ENCODE measurements at places on chromosomes 1 and 21. TPM values are rescaled to one million over a fixed set of nuclear protein-coding genes. Genes with fewer than 3 reads are reported as not detected.

ESRRG gene
- total RNA-seq, result not detected

CIART gene
- 0.81 TPM for total RNA-seq

DNA sequence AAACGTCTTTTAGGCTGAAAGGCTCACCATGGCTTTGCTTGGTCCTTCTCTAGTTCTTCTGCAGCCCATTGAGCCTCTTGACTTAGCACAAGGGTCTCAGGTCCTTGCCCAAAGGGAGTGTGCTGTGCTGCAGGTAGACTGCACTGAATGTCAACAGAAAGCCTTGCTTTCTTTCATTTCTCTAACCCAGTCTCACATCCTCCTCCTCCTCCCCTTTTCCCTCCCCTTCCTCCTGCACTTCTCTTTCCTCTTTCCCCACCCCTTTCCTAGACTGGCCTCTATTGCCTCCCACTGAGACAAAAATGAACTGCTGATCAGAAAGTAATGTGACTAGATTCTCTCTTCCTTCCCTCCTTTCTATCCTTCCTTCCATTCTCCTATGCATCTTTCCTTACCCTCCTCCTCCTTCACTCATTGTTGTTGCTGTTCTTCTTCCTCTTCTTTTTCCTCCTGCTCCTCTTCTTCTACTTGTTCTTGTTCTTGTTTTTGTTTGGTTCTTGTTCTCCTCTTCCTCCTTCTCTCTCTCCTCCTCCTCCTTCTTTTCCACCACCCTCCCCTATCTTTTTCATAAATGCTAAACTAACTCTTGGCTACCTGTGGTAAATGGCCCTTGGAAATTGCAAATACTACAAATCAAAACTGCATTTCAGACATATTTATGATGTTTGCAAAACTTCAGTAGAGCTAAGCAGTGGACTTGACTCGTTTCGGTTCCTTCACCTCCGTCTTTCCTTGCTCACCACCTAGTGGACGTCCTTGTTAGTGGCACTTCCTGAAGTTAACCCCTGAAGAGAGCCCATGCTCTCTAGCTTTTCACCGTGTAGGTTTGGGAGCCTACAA is at the start of gene SELL:
TSS of gene SELL (minus strand) at position 152 of the 840 bp plus-strand sequence. CDS start at position 30, 122 bp downstream.
- peak; percentile 69 for DNase-seq

- DNase-seq, result no peak
These were observed 925 bp downstream of the PDE9A start for GRCh38 chr21:42654179-42654912.

- DNase-seq, result no peak
These were observed 29.2 kb upstream of the SLC44A5 start for GRCh38 chr1:75640137-75640536.

APOBEC4 gene
- total RNA-seq, result not detected

DNA sequence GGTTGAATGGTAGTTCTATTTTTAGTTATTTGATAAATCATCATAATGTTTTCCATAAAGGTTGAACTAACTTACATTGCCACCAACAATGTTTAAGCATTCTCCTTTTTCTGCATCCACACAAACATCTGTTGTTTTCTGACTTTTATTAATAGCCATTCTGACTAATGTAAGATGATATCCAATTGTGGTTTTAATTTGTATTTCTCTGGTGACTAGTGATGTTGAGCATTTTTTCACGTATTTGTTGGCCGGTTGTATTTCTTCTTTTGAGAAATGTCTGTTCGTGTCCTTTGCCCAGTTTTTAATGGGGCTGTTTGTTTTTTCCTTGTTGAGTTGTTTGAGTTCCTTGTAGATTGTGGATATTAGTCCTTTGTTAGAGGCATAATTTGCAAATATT is 24.6 kb upstream of the SLC35F3 start:
- DNase-seq, result no peak

PTPRF gene
- 0.47 TPM for total RNA-seq

DNA sequence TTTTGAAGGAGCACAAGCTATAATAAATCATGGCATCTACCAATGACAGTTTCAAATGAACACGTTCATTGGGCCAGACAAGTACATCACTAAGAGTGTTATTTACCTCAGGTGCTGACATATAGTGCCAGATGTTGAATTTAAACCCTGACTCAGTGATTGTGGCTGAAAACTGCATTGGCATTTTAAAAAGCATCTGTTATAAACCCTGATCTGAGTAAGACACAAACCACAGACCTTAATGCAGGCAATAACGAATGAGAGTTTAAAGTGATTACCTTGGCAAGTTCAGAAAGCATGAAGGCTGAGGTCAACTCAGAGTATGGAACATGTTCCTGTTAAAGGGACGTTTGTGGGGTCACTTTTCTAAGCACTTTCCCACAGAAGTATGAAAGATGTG is 865.1 kb upstream of the TMPRSS15 start:
- DNase-seq, result no peak

OR2T5 gene
- not detected for total RNA-seq

GRCh38 chr1:114353262-114353661 is 157.7 kb downstream of the TRIM33 start:
- DNase-seq, result no peak

CLIC6 gene
- total RNA-seq, result 0.37 TPM

- DNase-seq, result no peak
These were observed 97.2 kb downstream of the BCAR3 start for GRCh38 chr1:93584261-93585003.

DNA sequence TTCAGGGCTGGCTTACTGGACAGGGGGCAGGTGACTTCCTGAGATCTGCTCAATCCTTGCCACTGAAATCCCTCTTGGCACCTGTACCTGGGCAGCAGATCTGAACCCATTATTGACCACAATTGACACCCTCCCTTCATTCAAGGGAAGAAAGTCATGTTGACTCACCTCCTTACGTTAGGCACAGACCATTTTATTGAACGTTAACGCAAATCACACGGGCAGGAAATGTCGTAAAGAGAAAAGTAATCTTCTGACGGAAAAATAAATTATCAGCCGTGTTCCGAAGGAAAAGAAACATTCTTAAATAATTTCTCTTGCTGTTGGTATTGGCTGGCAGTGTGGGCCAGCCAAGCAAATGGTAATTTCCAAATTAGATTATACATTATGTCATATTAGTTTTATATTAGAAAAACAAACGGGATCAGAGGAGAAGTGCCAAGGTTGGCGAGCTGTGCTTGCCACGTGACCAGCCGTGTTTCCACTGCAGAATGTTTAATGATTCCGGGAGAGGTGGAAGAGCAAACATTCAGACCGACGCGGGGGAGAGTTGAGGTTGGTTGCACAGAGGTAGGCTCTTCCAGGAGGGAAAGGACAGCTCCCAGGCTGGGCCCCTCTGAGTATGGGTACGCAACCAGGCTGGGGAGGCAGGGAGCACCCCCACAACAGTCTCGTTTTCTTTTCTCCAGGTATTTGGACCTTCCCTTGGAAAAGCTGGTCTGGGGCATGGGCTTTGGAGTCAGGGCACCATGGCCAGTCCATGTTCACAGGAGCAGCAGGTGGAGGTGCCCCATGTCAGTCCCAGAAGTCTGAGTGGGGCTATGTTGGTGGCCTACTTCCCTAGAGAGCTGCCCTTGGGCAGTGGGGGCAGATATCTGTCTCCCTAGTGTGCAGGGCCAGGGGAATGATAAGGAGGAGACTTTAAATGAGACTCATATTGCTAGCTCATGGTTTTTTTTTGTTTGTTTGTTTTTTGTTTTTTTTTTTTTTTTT is 121.1 kb downstream of the FOXD2 start:
- DNase-seq, result no peak

- no peak for DNase-seq
These were observed 437.8 kb downstream of the LTN1 start for GRCh38 chr21:28554660-28555475.

DNA sequence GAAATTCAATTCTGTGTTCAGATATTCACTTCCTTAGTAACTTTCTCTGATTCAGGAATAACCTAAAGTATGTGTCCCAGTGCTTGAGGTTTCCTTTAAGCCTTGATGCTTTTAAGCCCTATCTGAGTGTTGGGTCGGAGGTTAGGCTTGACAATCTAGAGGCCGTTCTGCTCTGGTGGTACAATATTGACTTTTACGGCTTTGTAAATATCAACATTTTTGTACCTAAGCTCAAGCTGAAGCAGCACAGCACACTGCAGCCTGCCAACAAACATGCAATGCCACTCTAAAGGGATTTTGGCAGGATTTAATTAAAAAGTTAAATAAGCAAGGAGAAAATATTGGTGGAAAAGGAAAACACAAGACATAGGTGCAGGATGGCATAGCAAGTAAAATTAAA is 279.2 kb downstream of the NEGR1 start:
- no peak for DNase-seq

C1orf174 gene
- total RNA-seq, result 51.8 TPM

- no peak for DNase-seq
These were observed 520.4 kb upstream of the B3GALT2 start for GRCh38 chr1:193706766-193707165.

FLG2 gene
- total RNA-seq, result not detected

CCDC185 gene
- not detected for total RNA-seq

MAGOH gene
- total RNA-seq, result 127 TPM

- no peak for DNase-seq
These were observed 5.1 kb upstream of the UTS2 start for GRCh38 chr1:7857985-7858384.

DNA sequence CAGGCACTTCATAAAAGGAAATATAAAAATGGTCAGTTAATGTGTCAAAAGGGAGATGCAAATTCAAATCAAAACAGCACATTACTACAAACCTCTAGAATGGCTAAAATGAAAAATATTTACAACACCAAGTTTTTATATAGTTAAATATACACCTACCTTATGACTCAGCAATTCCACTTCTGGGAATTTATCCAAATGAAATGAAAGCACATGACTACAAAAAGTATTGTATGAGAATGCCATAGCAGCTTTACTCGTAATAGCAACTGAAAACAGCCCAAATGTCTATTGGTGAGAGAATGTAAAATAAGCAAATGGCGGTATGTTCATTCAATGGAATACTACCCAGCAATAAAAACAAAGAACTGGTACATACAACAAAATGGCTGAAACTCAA is 175.8 kb upstream of the SPAG17 start:
- no peak for DNase-seq

DNA sequence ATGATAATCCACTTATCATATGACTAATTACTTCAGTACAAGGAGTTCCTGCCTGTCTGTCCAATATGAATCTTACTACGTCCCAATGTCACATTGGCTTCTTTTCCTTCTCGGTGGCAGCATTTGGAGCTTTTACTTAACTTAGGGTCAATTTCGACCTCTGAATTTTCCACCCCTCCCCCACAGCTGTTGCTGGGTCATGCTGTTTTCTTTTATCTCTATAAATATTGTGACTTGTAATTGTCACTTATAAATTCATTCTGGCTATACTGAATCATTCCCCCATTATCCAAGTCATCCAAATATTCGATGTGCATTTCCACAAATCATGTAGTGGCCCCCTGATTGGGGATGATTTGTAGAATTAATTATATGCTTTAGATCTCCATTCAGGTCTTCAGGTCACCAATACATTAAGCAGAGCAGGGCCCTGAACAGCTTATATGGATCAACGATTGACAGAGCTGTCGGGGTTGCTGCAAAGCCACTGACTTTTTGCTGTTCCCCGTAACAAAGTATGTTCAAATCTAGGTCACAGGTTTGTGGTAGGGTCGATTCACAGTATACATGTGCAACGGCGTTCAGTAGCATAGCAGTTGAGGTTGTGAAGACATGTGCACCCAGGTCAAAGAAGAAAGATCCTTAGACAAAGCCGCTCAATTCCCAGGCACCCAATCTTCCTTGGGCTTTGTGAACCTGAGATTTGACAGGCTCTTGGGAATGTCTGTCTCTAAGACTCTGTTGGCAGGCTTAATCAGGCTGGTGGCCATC is 18.3 kb upstream of the RNU1-4 start:
- no peak for DNase-seq

- no peak for DNase-seq
These were observed 9.0 kb downstream of the RPF1 start for GRCh38 chr1:84488107-84488506.

DNA sequence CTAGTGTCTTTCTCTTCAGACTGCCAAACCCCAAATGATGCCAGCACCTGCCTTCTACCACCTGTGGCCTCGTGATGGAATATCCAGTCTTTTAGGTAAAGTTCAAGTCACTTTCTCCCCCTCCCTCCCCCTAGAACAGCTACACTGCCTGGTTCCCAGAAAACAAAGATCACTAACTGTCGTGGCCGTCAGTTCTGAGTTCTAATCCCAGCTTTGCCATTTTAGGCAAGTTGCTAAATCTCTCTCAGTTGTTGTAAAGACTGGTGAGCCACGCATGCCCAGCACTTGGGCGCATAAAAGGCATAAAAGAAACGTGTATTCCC is 648 bp upstream of the TRAPPC3 start:
- no peak for DNase-seq

- no peak for DNase-seq
These were observed 53.3 kb upstream of the MTR start for GRCh38 chr1:236741753-236742152.

GRCh38 chr1:59570524-59570923 is 244.2 kb upstream of the HOOK1 start:
- peak; percentile 41 for DNase-seq

- no peak for DNase-seq
These were observed 36.5 kb downstream of the RLF start for GRCh38 chr1:40197656-40198055.

DNA sequence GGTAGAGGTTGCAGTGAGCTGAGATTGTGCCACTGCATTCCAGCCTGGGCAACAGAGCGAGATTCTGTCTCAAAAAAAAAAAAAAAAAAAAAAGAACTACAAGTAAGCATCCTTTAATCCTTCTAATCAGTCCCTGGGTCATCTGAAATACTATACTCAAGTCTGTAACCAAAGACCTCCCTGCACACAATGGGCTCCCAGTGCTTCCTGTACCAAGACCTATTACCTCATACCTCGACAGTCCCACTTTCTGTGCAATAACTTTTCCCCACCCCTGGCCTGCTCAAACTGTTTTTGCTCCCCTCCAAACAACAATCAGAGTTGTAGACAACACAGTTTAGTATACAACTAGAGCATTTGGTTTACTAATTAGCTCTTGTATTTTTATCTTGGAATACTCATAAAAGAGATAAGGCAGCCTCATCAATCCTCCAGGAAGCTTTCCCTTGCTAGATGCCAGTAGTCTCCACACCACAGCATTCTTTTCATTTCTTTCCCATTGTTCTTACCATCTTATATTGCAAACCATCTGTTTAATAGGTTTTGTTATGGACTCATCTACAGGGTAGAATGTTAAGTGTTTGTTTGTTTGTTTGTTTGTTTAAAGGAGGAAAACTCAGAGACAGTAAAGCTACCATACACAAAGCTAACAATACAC is 19.2 kb upstream of the RLF start:
- DNase-seq, result no peak

GRCh38 chr1:205591522-205592351 is 40.1 kb downstream of the ELK4 start:
- DNase-seq, result peak; percentile 83

DNA sequence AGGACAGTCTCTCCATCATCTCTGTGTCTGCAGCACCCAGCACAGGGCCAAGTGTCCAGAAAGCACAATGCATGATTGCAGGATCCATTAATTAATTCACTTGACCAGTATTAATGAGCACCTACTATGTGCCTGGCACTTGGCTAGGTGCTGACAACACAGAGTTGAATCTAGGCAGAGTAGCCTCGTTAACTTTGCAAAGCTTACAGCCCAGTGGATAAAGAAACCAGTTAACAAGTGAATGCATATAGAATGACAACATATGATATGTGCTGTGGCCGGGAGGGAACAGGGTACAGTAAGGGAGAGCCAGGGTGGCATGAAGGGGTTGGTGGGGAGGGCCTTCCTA is 10.9 kb downstream of the SLC1A7 start:
- no peak for DNase-seq

Data from CD8-positive, alpha-beta memory T cell (primary cell).